Activated T-cell treated with anti-CD3 and anti-CD28 coated beads, Interleukin-2, amount 50 U/mL, for 72 hours (primary cell): ENCODE measurements at places on chromosomes 5 and 9.
A peak's percentile ranks its signal among the peaks of the same experiment; 100 is the strongest.

DNA sequence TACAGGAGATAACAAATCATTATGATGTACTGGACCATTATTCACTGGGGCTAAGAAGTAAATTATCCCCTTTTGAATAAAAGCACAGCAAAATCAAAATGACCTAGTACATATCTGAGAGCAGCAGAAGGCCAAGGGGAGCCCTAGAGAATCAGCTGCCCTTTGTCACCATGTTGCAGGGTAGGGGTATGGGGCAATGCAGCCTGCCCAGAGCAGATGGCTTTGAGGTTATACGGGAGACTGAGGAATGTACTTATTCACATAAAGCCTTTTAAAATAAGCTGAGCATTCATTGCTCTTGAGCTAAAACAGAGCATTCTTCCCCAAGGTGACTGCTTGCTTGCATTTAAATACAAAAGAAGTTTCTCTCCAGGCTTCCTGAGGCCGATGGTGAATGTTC lies 2.6 kb upstream of the TNFAIP8 start:
- peak overlapping the region; percentile 99 for H3K4me3 ChIP-seq
- DNase-seq: no peak
- peaks cover 71% of the 10 kb centered on the region for H3K4me1 ChIP-seq
- H3K27ac ChIP-seq: peak overlapping the region; percentile 69
- peaks cover 19% of the 10 kb centered on the region for H3K36me3 ChIP-seq

GRCh38 chr9:6449645-6450044 lies 36.6 kb downstream of the UHRF2 start:
- no peak overlapping the region for H3K27ac ChIP-seq
- no peak overlapping the region for H3K4me3 ChIP-seq
- H3K36me3 ChIP-seq: peaks cover 5% of the 10 kb centered on the region
- DNase-seq: no peak
- H3K27me3 ChIP-seq: no peaks in the 10 kb centered on the region
- peaks cover 26% of the 10 kb centered on the region for H3K4me1 ChIP-seq

- no peak for DNase-seq
- H3K27ac ChIP-seq: no peak overlapping the region
- H3K27me3 ChIP-seq: no peaks in the 10 kb centered on the region
- no peak overlapping the region for H3K4me3 ChIP-seq
These were observed 148.7 kb downstream of the ADAMTS12 start for GRCh38 chr5:33743099-33743498.

DNA sequence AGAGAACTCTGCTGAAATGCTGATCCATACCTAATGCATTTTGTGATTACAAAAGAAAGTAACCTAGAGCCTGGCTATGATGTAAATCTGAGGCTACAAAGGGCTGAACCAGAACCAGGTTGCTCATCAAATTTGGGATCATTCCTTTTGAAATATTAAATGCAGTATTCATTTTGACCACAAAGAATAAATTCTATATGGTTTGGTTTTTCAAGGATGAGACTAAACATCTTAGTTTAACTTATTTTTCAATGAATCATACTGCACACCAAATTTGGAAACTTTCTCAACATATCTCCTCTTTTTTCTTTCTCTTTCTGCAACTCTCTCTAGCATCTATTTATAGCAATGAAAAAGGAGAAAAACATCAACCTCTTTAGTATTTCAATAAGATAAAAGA lies 46.5 kb downstream of the CEMIP2 start:
- no peak for DNase-seq
- peaks cover 10% of the 10 kb centered on the region for H3K4me1 ChIP-seq
- peaks cover 23% of the 10 kb centered on the region for H3K36me3 ChIP-seq
- H3K27ac ChIP-seq: peak overlapping the region; percentile 94
